ENCODE measurements at places on chromosomes 1 and 21. TPM values are rescaled to one million over a fixed set of nuclear protein-coding genes. Genes with fewer than 3 reads are reported as not detected.

Gene TMCO2
- total RNA-seq: not detected

Gene PTGFR
- not detected for total RNA-seq

Gene TMEM39B
- 9.1 TPM for total RNA-seq

Gene PGBD5
- total RNA-seq: 0.82 TPM

Gene MUTYH
- 10.1 TPM for total RNA-seq

Gene NUAK2
- total RNA-seq: 34.7 TPM

Gene CRYAA
- not detected for total RNA-seq

Gene CRNN
- total RNA-seq: not detected

Gene PEX19
- total RNA-seq: 24.9 TPM

Gene LHX4
- 0.45 TPM for total RNA-seq

Gene KRTAP19-3
- not detected for total RNA-seq

Gene MRPS15
- total RNA-seq: 84.6 TPM

Gene KIF17
- 1.5 TPM for total RNA-seq

Gene OLIG1
- not detected for total RNA-seq

Gene CYYR1
- not detected for total RNA-seq

Gene ATP1A2
- not detected for total RNA-seq

Gene CELA2B
- total RNA-seq: not detected

Gene FMO3
- total RNA-seq: not detected

Gene NECTIN4
- total RNA-seq: 2.2 TPM

Gene C8B
- not detected for total RNA-seq

Gene AIRE
- not detected for total RNA-seq

Gene RNU1-2
- total RNA-seq: not detected

Gene RAD54L
- total RNA-seq: 12.1 TPM

Gene SLC25A24
- total RNA-seq: 33.0 TPM

Gene TTC34
- total RNA-seq: 0.03 TPM

Gene CLIC6
- total RNA-seq: 0.04 TPM

Gene FCGR1A
- not detected for total RNA-seq

Gene PRDM16
- total RNA-seq: 0.08 TPM

Gene LY9
- not detected for total RNA-seq

Gene CFHR4
- total RNA-seq: not detected

Gene DNAH14
- 16.2 TPM for total RNA-seq

Gene CBS
- 11.5 TPM for total RNA-seq

Gene CHIA
- total RNA-seq: not detected

Gene CHRM3
- 0.28 TPM for total RNA-seq

Gene LCE1C
- total RNA-seq: not detected

Gene USH2A
- not detected for total RNA-seq

Gene SPRR3
- 0.22 TPM for total RNA-seq

Gene GBP2
- 1.3 TPM for total RNA-seq

Gene TFB2M
- total RNA-seq: 39.6 TPM

Gene FAM72C
- total RNA-seq: 5.8 TPM

Gene LRRC39
- not detected for total RNA-seq

Gene SLC44A5
- 0.10 TPM for total RNA-seq

Gene OR2G2
- total RNA-seq: not detected

Gene DUSP10
- 3.6 TPM for total RNA-seq

Gene TDRD5
- total RNA-seq: not detected

Gene AIM2
- total RNA-seq: not detected

Gene C1orf56
- total RNA-seq: 8.4 TPM

Gene DCDC2B
- total RNA-seq: not detected

Gene B3GALNT2
- total RNA-seq: 19.6 TPM
